Activated naive CD4-positive, alpha-beta T cell (primary cell): ENCODE measurements at places on chromosomes 6 and 20.

- no peak for DNase-seq
Observed at GRCh38 chr6:108737594-108738546, 110.4 kb upstream of the ARMC2 start.

- DNase-seq = no peak
Observed at GRCh38 chr6:84976526-84977362, 212.3 kb upstream of the TBX18 start.

DNA sequence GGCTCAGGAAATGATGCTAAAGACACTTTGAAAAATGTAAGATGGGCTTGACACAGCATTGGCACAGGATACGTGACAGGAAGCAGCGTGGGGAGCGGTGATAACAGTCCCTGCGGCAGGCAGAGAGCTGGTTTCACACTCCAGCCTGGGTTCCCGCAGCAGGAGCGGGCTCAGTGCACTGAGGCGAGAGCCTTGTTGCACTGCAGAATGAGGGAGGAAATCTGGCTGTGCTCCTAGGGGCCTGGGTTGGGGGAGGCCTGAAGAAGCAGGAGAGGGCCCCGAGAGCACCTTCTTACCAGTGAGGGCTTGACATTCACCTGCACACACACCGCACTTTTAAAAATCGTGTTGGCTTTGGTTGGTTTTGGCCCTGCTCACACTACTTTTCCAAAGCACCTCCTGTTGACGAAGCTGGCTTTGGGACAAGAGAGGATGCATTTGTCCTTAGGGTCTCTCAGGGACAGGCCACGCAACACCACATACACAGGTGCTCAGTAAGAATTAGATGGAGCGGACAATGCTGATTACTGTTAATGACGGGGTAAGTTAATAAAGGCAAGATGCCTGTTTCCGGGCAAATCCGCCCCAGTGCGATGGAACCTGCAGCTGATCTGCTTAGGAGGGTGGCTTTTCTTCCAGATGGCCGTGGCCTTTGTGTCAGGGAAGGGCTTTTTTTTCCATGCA, 49.4 kb upstream of the ARMC2 start:
- no peak for DNase-seq

- no peak for DNase-seq
Observed at GRCh38 chr6:165002866-165003265, 306.5 kb downstream of the C6orf118 start.

- DNase-seq = no peak
Observed at GRCh38 chr6:342832-343179, 48.7 kb upstream of the IRF4 start.

DNA sequence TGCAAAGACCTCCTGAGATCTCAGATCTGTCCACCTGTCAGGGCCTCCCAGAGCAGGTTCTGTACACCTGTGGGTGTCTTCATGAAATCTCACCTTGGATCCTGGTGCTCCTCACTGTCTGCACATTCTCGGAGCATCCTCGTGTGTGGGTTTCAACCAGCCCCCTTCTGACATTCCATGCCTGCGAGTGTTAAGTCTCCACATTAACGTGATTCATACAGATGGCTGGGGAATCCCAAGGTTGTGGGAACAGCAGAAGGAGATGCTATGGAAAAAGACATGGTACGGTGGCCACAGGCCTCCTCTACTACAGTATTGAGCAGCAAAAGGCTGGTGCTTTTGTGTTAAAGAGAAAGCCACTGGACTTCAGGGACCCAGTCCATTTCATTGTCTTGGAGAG, 556.5 kb downstream of the DHX35 start:
- DNase-seq = no peak

DNA sequence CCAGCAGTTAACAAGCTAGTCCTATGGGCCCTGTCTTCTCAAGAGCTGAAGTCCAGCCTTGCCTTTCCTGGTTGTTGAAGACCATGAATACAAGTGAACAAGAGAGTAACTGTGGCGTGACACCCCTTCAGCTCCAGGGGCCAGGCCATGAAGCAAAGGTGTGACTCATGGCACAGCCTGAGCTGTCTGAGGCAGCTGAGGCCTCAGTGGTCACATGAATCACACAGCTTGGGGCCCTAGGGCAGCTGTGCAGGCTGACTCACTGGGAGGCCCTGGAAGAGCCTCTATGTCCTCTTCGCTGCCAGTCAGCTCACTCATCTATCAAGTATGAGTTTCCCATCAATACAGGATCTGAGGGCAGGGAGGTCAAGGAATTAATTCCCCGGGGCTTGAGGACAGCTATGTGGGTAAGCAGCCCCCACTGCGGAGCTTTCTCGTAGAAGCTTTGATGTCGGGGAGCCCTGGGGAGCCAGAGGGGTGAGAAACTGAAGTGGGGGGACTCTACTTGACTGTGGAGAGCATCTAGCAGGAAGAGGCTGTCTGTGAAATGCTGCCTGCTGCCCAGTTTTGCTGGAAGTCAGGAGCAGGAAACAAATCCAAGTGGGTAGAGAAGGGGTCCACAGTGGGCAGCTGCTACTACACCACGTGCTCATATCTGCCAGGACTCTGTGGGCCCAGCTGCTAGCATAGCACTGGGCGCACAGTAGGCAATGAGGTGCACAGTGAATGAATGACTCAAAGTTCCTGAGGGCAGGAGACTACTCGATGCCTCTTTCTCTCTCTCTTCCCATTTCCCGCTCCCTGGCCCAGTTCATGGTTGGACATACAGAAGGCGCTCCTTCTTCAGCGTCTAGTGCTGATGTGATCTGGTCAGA, 13.7 kb upstream of the FAM83C start:
- no peak for DNase-seq

DNA sequence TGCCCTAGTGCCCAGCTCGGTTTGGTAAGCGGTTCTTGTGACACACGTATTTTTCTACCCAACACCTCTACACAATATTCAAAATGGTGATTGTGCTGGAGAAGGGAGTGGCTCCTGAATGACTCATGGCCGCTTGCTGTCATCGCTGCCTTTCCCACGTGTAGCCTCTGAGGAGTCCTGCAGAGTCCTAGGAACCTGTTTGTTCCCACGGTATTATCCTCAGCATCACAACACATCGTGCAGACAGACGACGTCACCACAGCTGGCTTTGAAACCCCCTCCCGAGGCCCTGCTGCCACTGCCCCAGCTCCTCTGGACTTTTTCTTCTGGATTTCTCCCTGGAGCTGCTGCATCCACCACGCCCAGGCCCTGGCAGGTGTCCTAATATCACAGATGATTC, 353.5 kb downstream of the SMOC2 start:
- DNase-seq = no peak

GRCh38 chr6:16819752-16820151, 58.5 kb upstream of the ATXN1 start:
- no peak for DNase-seq

- no peak for DNase-seq
Observed at GRCh38 chr20:5451643-5452210, 135.0 kb upstream of the PROKR2 start.

DNA sequence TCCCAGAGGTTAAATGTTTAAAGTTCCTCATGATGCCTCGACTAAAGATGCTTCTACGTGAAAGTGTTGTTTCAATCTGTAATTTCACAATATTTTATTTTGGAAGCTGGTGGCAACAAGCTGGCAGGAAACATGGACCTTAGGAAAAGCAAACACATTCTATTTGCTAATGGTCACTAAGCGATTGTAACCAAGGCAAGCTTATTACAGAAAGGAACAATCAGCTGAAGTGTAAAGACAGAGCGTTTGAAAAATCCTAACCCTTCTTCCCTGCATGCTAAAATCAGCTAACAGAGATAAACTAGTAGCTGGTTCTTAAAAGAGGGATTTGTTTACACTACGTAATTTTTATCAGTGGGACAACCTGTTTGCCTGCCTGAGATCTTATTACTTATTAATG, 50.0 kb downstream of the IL20RA start:
- DNase-seq = no peak

DNA sequence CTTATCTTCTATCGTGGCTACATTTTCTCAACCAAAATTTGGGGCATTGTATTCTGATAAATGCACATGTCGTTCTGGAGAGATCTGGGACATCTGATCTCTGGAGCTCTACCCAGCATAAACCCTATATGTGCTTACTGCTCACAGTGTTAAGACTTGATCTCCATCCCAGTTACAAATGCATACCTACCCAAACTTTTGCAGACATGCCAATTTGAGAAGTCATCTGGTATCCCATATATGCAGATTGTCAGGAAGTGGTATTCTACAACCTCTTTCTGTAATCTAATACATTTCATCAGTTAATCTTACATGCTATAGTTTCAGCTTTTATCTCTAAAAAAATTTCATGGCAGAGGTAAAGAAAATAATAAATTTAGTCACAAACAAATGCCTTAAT, 11.2 kb downstream of the BAG2 start:
- no peak for DNase-seq
